Progenitor cell of endocrine pancreas (in vitro differentiated cells): ENCODE measurements at places on chromosomes 6 and 20. TPM values are rescaled to one million over a fixed set of nuclear protein-coding genes. Genes with fewer than 3 reads are reported as not detected.
A peak's percentile ranks its signal among the peaks of the same experiment; 100 is the strongest.

SERPINB6 gene
- total RNA-seq, result 220 and 226 TPM in 2 replicates

SLC18B1 gene
- total RNA-seq, result 19.1 and 19.5 TPM in 2 replicates

PRIM2 gene
- 26.2 and 27.7 TPM in 2 replicates for total RNA-seq

CPNE5 gene
- 0.16 and 0.24 TPM in 2 replicates for total RNA-seq

SLA2 gene
- total RNA-seq, result 0.62 and 0.77 TPM in 2 replicates

ALDH8A1 gene
- 0.40 and 1.5 TPM in 2 replicates for total RNA-seq

SH3BGRL2 gene
- 47.4 and 49.1 TPM in 2 replicates for total RNA-seq

SEMG1 gene
- total RNA-seq, result not detected in 2 replicates

- H3K27ac ChIP-seq, result no peak overlapping the region
- no peak overlapping the region for H3K4me3 ChIP-seq
- DNase-seq, result no peak
- H3K27me3 ChIP-seq, result no peaks in the 10 kb centered on the region
- H3K4me1 ChIP-seq, result peaks cover 61% of the 10 kb centered on the region
- H3K36me3 ChIP-seq, result peaks cover 2% of the 10 kb centered on the region
Measured at GRCh38 chr6:14386668-14387067, 269.1 kb downstream of the CD83 start.

DNA sequence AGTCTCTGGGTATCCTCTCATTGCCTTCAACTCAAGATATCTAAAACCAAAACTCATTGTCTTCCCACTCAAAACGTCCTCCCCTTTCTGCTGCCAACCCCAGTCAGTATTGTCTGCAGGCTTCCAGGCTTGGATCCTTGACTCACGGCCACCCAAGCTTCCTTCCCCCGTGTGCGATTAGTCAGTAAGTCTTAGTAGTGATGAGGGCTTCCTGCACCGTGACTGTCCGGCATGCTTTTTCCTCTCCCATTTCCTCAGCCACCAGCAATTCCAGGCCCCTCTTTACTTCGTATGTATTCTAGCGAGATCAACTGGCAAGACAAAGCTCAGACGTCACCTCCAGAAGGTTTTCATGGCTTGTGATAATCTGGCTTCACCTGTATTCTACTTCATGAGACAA lies 88.6 kb upstream of the DUSP22 start:
- no peak for DNase-seq
- H3K27me3 ChIP-seq, result no peaks in the 10 kb centered on the region
- H3K4me1 ChIP-seq, result no peaks in the 10 kb centered on the region
- H3K36me3 ChIP-seq, result no peaks in the 10 kb centered on the region

- H3K27me3 ChIP-seq, result no peaks in the 10 kb centered on the region
- DNase-seq, result no peak
- H3K4me1 ChIP-seq, result no peaks in the 10 kb centered on the region
- no peak overlapping the region for H3K4me3 ChIP-seq
Measured at GRCh38 chr6:144190593-144190992, 40.3 kb downstream of the STX11 start.

- H3K4me1 ChIP-seq, result peaks cover 19% of the 10 kb centered on the region
- H3K36me3 ChIP-seq, result peaks cover 2% of the 10 kb centered on the region
- H3K27me3 ChIP-seq, result no peaks in the 10 kb centered on the region
- H3K4me3 ChIP-seq, result no peak overlapping the region
Measured at GRCh38 chr6:111541026-111541681, 58.1 kb upstream of the REV3L start.

GRCh38 chr6:40482532-40482931 lies 104.6 kb downstream of the LRFN2 start:
- peaks cover 48% of the 10 kb centered on the region for H3K27me3 ChIP-seq

DNA sequence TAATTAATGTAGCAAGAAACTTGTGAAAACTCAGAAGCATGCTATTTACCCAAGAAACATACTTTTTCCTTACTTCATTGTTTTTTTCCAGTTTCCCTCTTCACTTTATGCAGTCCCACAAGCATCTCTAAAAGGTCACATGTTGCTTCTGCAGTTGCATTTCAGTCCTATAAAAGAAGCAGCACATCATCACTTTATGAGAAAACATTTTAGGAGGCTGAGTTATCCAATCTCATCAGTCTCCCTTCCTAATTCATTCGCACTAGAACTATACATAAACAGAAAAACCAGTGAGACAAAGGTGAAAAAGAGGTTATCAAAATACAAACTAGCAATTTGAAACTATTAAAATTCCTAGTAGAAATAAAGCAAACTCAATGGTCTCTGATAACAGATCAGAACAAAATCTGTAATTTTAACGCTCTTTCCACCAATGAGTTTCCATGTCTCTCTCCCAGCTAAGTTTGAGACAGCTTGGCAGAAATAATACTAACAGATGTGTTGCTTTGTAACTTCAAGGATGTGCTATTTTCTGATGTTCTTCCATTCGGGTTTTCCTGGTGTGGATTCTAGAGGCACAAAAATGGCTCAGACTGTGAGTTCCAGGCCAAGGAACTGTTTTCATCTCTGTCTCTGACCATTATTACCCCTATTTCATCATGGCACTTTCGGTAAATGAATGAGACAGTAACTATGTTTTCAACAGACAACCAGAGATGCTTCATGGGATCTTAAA lies 48.4 kb downstream of the ZHX3 start:
- no peaks in the 10 kb centered on the region for H3K27me3 ChIP-seq
- no peak overlapping the region for H3K27ac ChIP-seq
- DNase-seq, result no peak
- H3K4me3 ChIP-seq, result no peak overlapping the region
- peaks cover 2% of the 10 kb centered on the region for H3K4me1 ChIP-seq
- no peaks in the 10 kb centered on the region for H3K36me3 ChIP-seq

DNA sequence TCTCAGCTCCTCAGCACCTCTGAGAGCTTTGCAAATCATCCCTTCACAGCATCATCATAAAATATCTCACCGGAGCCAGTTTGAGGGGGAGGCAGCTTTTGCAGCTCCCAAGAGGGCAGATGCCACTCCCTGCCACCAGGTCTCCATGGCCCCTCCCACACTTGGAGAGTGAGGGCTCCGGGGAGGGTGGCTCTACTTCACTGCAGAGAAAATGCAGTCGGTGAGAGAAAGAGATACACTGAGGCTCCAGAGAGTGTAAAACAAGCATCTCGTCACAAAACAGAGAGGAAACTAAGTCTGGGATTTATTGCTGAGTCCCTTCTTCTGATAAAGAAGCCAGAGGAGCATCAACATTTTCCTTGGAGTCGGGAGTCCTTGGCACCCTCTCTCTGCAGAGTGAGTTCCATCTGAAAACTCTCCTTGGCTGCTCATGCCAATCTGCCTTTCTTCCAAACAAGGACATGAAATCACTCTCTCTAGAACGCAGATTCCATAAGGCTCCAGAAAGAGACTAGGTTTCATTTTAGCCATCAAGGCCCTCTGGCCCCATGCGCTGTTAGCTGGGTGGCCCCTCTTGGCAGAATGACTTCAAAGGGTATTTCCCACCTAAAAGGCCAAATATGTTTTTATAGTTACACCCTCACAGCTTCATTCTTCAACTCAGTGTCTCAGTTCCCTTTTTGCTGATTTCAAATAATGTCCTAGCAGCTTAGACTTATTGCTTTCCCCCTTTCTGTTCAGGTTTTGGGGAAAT lies 70.6 kb upstream of the F13A1 start:
- no peaks in the 10 kb centered on the region for H3K4me1 ChIP-seq
- H3K4me3 ChIP-seq, result no peak overlapping the region
- H3K27ac ChIP-seq, result no peak overlapping the region

GRCh38 chr6:154408891-154409500 lies 52.4 kb upstream of the IPCEF1 start:
- peaks cover 10% of the 10 kb centered on the region for H3K4me1 ChIP-seq
- no peak for DNase-seq
- H3K27me3 ChIP-seq, result no peaks in the 10 kb centered on the region
- H3K4me3 ChIP-seq, result no peak overlapping the region
- H3K27ac ChIP-seq, result no peak overlapping the region
- peaks cover 42% of the 10 kb centered on the region for H3K36me3 ChIP-seq

GRCh38 chr20:32129863-32130262 lies 20.3 kb downstream of the TM9SF4 start:
- no peaks in the 10 kb centered on the region for H3K27me3 ChIP-seq
- no peak for DNase-seq
- H3K4me1 ChIP-seq, result peaks cover 7% of the 10 kb centered on the region

DNA sequence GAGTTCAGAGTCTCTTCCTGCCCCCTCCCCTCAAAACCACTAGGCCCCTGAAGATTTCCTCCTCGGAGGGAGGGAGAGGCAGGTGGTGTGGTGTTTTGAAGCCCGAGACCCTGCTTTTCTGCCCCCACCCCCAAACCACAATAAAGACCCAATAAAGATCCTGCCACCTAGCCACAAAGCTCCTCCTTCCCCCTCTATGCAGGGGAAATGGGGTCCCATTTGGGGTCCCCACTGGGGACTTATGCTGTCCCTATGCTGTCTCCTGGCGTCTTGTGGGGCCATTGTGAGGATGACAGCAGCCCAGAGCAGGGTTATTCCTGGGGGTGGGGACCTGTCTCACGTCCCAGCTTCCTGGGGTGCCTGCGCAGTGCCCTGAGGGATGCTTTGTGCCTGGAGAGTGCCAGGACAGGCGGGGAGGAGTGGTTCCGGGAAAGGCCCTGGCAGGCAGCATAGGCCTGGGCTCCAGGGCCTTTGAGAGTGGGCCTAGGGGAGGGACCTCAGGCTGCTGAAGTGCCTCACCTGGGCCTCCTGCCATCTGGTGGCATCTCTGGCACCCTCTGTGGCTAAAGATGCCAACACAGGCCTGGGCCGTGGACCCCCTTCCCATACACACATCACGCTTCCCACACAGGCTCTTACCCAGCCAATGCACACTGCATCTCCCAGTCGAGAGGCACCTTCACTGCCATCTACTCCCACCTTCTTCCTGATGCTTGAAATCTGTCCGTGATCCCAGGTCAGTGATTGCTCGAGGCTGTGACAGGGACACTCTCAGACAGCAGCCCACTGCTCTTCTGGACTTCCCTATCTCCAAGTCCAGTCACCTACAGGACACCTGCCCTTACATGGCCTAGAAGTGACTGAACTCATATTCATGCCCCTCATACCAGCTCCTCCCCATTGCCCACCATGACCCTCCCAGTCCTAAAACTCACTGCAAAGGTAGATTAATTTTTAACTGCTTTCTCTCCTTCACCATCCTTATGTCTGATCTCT lies 7.9 kb upstream of the ARMC12 start:
- H3K4me1 ChIP-seq, result peaks cover 24% of the 10 kb centered on the region
- no peak overlapping the region for H3K27ac ChIP-seq
- H3K27me3 ChIP-seq, result peaks cover 45% of the 10 kb centered on the region
- no peaks in the 10 kb centered on the region for H3K36me3 ChIP-seq
- no peak for DNase-seq

DNA sequence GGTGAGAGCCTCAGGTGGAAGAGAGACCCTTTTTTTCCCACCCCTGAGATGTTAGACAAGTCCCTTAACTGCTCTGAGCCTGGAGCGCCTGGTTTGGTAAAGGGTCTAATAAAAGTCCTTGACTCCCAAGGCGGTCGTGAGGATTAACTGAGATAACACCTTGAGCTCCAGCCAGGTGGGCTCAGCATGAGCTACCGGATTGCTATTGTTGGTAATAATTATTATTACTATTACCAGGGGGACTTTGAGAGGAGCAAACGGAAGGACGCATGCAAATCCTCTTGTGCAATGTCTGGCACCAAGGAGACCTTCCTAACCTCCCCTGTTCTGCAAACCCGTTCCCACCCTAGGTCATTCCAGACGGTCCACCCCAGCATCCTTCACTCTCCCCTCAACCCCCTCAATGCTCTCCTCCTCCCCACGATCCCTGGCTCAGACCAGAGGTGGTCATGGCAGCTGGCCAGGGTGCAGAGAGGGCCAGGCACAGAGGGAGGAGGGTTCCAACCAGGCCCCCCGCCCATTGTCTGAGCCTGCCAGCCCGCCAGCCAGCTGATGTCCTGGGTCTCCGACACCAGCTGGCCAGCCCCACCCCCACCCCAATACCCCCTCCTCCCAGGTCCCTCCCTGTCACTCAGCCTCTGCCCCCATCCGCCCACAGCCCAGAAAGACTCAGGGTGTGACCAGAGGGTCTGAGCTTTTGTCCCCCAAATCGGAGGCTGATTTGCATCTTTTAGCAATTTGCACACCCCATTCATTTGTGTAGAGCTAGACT lies 14.3 kb upstream of the CBFA2T2 start:
- peaks cover 17% of the 10 kb centered on the region for H3K27me3 ChIP-seq
- no peaks in the 10 kb centered on the region for H3K36me3 ChIP-seq
- no peak overlapping the region for H3K4me3 ChIP-seq
- H3K27ac ChIP-seq, result no peak overlapping the region
- peaks cover 20% of the 10 kb centered on the region for H3K4me1 ChIP-seq
- DNase-seq, result no peak

- H3K27ac ChIP-seq, result no peak overlapping the region
- H3K36me3 ChIP-seq, result peaks cover 1% of the 10 kb centered on the region
- no peak overlapping the region for H3K4me3 ChIP-seq
- H3K27me3 ChIP-seq, result no peaks in the 10 kb centered on the region
- no peaks in the 10 kb centered on the region for H3K4me1 ChIP-seq
Measured at GRCh38 chr6:132062626-132063025, 111.5 kb upstream of the CCN2 start.

DNA sequence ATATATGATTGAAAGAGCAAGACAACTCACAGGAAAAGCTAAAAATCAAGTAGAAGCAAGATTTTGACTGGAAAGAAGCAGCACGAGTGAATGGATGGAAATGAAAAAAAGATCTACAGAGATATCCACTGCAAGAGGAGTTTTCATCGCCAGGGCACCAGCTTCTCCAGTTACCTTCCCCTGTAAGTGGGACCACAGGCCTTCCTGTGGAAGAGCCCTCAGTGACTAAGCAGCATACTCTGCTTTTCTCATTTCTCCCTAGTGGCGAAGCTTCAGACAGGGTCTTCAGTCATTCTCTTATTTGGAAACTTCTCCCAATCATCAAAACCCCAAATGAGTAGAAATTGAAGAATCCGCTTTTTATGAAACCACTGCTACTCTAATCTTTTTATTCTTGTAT lies 40.5 kb downstream of the ADGRB3 start:
- no peak for DNase-seq
- H3K4me3 ChIP-seq, result no peak overlapping the region
- H3K36me3 ChIP-seq, result no peaks in the 10 kb centered on the region
- H3K4me1 ChIP-seq, result peaks cover 6% of the 10 kb centered on the region
- H3K27me3 ChIP-seq, result no peaks in the 10 kb centered on the region

- DNase-seq, result no peak
- no peak overlapping the region for H3K4me3 ChIP-seq
- H3K4me1 ChIP-seq, result peaks cover 12% of the 10 kb centered on the region
Measured at GRCh38 chr6:147131532-147132128, 72.6 kb upstream of the STXBP5 start.

DNA sequence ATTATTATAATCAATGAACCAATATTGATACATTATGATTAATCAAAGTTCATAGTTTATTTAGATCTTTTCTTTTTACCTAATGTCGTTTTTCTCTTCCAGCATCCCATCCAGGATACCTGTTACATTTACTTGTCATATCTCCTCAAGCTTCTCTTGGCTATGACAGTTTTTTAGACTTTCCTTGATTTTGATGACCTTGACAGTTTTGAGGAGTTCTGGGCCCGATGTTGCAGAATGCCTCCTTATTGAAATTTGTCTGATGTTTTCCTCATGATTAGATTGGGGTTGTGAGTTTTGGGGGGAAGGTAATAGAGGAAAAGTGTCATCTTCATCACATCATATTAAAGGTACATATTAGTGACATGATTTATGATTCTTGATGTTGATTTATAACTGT lies 3.8 kb upstream of the SIRPD start:
- H3K27ac ChIP-seq, result no peak overlapping the region
- no peak for DNase-seq
- H3K4me3 ChIP-seq, result no peak overlapping the region
- no peaks in the 10 kb centered on the region for H3K4me1 ChIP-seq
- no peaks in the 10 kb centered on the region for H3K36me3 ChIP-seq
- peaks cover 27% of the 10 kb centered on the region for H3K27me3 ChIP-seq

GRCh38 chr6:29941916-29942274 lies 437 bp upstream of the HLA-A start:
- H3K4me1 ChIP-seq, result peaks cover 7% of the 10 kb centered on the region
- peaks cover 3% of the 10 kb centered on the region for H3K27me3 ChIP-seq
- peak overlapping the region; percentile 90 for H3K4me3 ChIP-seq
- peaks cover 10% of the 10 kb centered on the region for H3K36me3 ChIP-seq

GRCh38 chr6:132285004-132285780 lies 116.1 kb downstream of the MOXD1 start:
- DNase-seq, result no peak
- no peak overlapping the region for H3K27ac ChIP-seq
- no peaks in the 10 kb centered on the region for H3K36me3 ChIP-seq
- peaks cover 6% of the 10 kb centered on the region for H3K27me3 ChIP-seq
